ENCODE measurements at places on chromosomes 12 and 14. TPM values are rescaled to one million over a fixed set of nuclear protein-coding genes. Genes with fewer than 3 reads are reported as not detected.

RPGRIP1 gene
- total RNA-seq: 0.28 TPM

CLEC2B gene
- 1.3 TPM for total RNA-seq

NELL2 gene
- total RNA-seq: not detected

KRT82 gene
- not detected for total RNA-seq

ABHD12B gene
- total RNA-seq: not detected

GARIN6 gene
- not detected for total RNA-seq

RNASE3 gene
- total RNA-seq: not detected

CD4 gene
- total RNA-seq: not detected

KRT77 gene
- total RNA-seq: not detected

RASSF8 gene
- total RNA-seq: 7.7 TPM

OVCH1 gene
- total RNA-seq: not detected

ANKRD33 gene
- total RNA-seq: 0.08 TPM

ATXN7L3B gene
- 17.5 TPM for total RNA-seq

TEAD4 gene
- total RNA-seq: 47.4 TPM
